ENCODE measurements at places on chromosomes 11 and 22. TPM values are rescaled to one million over a fixed set of nuclear protein-coding genes. Genes with fewer than 3 reads are reported as not detected.
A peak's percentile ranks its signal among the peaks of the same experiment; 100 is the strongest.

DNA sequence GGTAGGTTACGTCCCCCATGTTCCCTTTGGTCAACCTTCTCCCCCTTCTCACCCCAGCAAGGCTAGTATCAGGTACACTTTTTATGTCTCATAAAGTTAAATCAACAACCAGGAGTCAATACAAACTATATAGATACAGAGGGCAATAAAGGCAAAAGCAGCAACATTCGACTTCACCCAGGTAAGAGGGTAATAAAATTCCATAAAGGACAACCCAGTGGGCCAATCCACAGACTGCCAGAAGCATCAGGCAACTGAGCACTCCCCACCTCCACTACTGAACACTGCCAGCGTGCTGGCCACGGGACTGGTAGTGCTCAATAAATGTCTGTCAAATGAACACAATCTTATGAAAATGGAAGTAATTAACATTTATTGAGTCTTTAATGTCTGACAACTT is 5.1 kb upstream of the MS4A18 start:
- H3K4me3 ChIP-seq: no peak overlapping the region
- no peaks in the 10 kb centered on the region for H3K27me3 ChIP-seq
- H3K36me3 ChIP-seq: no peaks in the 10 kb centered on the region

GRCh38 chr22:23106906-23107367 is 34.9 kb downstream of the RSPH14 start:
- H3K27me3 ChIP-seq: no peaks in the 10 kb centered on the region
- DNase-seq: no peak
- no peak overlapping the region for H3K4me3 ChIP-seq
- H3K4me1 ChIP-seq: no peaks in the 10 kb centered on the region

DNA sequence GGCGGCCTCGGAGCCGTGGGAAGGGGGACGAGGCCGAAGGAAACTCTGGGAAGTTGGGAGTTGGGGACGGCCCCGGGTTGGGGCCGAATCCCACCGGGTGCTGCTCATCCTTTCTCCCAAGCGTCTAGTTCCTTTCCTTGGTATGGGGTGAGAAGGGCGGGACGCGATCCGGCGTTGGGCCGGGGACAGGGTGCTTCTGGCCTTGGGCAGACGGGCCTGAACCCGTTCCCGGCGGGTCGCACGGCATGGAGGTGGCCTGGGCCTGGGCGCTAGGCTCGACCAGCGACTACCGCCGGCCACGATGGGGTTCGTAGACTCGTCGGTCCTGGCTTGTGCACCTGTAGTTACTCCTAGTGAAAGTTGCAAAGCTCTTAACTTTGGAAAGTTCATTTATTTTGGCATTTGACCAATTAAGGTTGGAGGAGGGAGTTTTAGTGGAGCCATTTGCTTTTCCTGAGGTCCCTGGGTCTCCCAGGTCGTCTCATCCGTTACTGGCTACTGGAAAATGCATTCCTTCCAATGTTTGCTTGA is 1.0 kb downstream of the SYT9 start:
- H3K4me1 ChIP-seq: peaks cover 7% of the 10 kb centered on the region
- no peaks in the 10 kb centered on the region for H3K36me3 ChIP-seq
- H3K27ac ChIP-seq: no peak overlapping the region
- DNase-seq: peak; percentile 56
- peaks cover 46% of the 10 kb centered on the region for H3K27me3 ChIP-seq
- H3K4me3 ChIP-seq: peak overlapping the region; percentile 50

DNA sequence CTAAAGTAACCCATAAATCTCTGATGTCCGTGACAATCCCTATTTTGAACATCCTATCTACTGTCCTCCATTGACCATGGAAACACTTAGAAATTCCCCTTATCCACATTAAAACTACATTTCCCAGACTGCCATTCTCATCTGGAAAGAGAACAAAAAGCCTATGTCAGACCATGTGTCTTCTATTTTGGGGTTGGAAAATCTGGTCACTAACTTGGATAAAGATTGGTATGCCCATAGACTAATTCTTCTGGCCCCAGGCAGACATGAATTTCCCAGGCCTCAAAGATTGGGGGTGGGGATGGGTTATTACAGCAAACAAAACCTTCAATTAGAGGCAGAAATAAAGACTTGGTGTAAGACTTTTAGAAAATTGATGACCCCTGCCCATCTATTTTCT is 30.9 kb upstream of the CREB3L1 start:
- no peak overlapping the region for H3K27ac ChIP-seq
- no peaks in the 10 kb centered on the region for H3K36me3 ChIP-seq
- no peak for DNase-seq
- peaks cover 13% of the 10 kb centered on the region for H3K4me1 ChIP-seq
- H3K4me3 ChIP-seq: no peak overlapping the region

Gene CCDC87
- 0.26 TPM for total RNA-seq

Gene MYO18B
- total RNA-seq: 0.14 TPM

All from upper lobe of right lung (tissue), 1 donor.